ENCODE measurements at places on chromosomes 5 and 9. TPM values are rescaled to one million over a fixed set of nuclear protein-coding genes. Genes with fewer than 3 reads are reported as not detected.

Gene GARIN3
- total RNA-seq, result not detected

Gene GTF2H2C
- 55.3 TPM for total RNA-seq

Gene PLPPR1
- total RNA-seq, result 35.9 TPM

Gene TAS2R1
- 0.69 TPM for total RNA-seq

Gene FAM174A
- total RNA-seq, result 26.3 TPM

Gene PCA3
- total RNA-seq, result 0.50 TPM

Gene ALDH1B1
- 13.6 TPM for total RNA-seq

Gene SKP1
- 382 TPM for total RNA-seq

Gene GFI1B
- 0.50 TPM for total RNA-seq

Gene RORB
- 18.9 TPM for total RNA-seq

Gene CDC26
- total RNA-seq, result 19.8 TPM

Gene NMUR2
- 0.83 TPM for total RNA-seq

Gene BARX1
- total RNA-seq, result 0.17 TPM

Gene IFNE
- total RNA-seq, result not detected

Gene MYOZ3
- total RNA-seq, result 4.6 TPM

Gene PRRX2
- total RNA-seq, result 2.4 TPM

Gene KCTD16
- 5.3 TPM for total RNA-seq

Gene CCDC192
- 0.99 TPM for total RNA-seq

Gene WDR38
- 7.9 TPM for total RNA-seq

Gene ADAMTS13
- 2.4 TPM for total RNA-seq

Gene SLC34A3
- total RNA-seq, result 0.06 TPM

Gene RBM18
- 21.2 TPM for total RNA-seq

Gene OTULINL
- 35.0 TPM for total RNA-seq

Gene CARD9
- total RNA-seq, result 2.3 TPM

Gene LPAR1
- total RNA-seq, result 158 TPM

Gene LCN2
- total RNA-seq, result 0.28 TPM

Gene PCDHGB5
- total RNA-seq, result 17.5 TPM

Gene MFAP3
- 154 TPM for total RNA-seq

Gene PDLIM4
- 10.6 TPM for total RNA-seq

Gene FIBCD1
- total RNA-seq, result 1.4 TPM

Measured in spinal cord (tissue), 10 donors.